ENCODE measurements at places on chromosomes 13 and 19.

DNA sequence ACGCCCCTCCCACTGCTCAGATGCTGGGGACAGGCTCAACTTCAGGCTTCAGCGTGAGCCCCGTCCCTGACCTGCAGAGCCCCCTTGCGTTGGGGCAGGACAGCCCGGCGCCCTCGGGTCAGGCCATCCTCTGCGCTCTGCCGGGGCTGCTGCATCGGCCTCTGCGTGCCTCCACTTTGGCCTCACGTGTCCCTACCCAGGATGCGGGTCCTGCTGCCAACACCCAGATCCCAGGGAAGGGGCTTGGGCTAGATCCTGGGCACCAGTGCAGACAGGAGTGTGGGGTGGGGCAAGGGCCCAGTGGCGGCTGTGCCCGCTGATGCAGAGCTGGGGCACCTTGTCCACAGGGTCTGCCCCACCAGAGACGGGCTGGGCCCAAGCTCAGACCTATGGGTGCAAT, 13.0 kb downstream of the CBARP start:
- no peak for DNase-seq

DNA sequence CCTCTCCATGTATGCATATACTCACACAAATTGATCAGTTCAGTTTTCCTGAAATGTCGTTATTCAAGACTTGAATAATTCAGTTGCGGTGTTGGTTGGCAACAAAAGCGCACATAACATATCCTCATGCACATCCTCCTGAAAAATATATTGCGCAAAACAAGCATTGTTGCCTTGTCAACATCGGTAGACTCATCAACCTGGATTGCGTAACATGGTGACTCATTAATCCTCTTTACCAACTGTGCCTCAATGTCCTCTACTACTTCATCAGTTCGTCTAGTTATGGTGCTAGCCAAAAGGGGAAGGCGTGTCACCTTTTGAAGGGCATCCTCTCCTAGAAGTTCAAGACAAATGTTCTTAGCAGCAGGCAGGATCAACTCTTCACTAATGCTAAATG, 357.7 kb downstream of the LMO7 start:
- no peak for DNase-seq

DNA sequence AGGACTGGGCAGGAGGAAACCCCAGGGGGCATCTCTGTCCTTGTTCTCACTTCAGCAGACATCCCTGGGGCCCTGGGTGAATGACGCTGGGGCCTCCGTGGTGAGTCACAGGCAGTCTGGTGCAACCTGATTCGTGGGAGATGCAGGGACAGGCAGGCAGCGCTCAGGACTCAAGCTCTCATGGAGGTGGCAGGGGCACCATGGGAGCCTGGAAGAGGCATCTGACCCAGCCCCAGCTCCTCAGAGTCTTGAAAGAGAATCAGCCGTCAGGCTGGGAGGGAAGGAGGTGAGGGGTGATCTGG, 14.0 kb upstream of the PTOV1 start:
- DNase-seq = no peak

DNA sequence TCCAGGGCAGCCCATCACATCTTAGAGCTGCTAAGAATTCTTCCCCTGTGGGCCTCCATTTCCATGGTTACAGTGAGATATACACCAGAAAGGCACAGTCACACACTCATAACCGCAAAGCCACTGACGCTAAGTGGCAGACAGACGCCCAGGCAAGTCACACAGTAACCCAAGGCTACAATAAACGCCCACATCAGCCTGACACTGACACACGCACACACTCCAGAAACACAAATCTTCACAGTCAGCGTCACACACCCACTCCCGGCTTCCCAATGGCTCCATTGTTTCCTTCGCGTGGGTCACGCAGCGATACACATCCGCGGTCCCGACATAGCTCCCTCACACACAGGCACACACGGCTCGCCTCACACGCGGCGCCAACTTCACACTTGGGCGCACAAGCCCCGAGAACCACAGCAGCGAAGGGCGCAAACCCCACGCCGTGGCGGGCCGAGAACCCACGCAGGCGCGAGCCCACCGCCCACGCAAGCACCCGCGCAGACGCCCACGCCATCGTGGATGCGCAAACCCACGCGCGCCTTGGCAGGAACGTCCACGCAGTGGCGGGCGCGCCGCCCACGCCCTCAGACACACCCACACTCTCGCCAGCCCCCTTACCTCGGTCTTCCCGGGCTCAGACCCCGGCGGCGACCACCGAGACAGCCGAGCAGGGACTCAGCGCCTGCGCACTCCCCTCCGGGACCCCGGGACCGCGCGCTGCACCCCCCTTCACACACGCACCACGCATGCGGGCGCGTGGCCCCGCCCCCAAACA, at the start of gene ZNF667:
TSS of gene ZNF667 (minus strand) at position 695 of the 778 bp plus-strand sequence. CDS start 14,975 bp downstream, outside the sequence.
- DNase-seq = no peak

DNA sequence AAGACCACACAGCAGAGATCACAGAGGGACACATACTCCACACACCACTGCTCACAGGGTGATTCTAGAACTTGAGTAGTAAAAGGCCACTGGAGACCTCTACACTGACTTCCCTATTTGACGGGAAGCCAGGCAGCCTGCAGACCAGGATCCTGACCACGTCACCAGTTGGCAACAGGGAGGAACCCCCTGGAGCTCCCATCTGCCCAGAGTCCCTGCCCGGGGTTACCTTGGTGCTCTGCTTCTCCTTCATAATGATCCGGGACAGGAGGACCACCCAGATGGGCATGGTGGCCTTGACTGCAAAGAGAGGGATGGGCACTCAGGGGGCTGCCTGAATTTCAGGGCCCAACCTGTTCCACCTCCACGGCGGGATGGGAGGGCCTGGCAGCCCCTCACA, 932 bp downstream of the SLC35E1 start:
- DNase-seq = no peak

DNA sequence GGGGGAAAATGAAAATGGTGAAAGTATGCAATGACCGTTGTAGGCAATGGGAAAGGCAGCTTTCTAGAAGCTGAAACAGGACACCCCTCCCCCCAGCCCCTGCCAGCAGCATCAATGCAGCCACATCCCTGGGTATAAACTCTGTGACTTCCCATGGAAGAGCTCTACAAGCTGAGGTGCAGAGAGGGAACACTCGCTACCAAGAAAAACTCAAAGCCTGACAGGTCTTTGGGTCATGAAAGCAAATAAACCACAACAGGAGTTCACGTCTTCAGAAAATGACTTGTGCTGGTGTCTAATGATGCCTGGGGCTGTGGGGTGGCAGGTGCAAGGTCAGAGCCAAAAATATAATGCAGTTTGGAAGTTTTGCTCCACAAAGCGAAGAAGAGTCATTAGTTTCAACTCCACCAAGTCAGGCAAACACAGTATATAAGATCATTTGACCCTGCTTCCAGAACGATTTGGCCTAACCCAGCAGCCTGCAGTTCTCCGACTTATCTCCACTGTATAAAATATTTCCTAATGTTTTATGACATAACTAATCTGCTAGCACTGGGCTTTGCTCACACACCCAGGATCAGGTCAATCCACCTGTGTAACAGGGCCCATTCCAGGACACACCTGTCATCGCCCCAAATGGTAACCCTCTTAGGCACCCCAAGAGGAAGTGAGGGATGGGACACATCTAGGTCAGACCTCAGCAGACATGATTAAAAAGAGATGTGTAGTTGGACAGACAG, 102.1 kb downstream of the IRS2 start:
- DNase-seq = no peak

GRCh38 chr19:3113100-3114017, 19.2 kb downstream of the GNA11 start:
- no peak for DNase-seq

DNA sequence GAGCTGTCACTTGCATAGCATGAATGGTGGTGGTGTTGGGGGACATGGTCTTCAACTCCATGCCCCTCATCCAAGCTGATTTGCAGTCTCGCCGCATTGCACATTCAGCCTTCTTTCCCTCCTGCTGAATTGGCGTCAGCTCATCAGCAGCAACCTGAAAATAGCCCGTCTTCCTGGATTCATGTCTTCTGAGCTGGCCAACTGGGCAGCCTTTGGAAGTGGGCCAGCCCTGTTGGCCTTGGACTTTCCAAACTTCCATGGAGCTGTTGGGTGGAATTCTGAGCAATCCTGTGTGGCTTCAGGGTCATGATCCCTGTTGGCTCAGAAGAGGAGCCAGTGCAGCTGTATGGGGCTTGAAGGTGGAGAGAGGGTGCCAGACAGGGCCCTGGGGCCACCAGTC, 68.8 kb downstream of the ZNF536 start:
- DNase-seq = no peak

DNA sequence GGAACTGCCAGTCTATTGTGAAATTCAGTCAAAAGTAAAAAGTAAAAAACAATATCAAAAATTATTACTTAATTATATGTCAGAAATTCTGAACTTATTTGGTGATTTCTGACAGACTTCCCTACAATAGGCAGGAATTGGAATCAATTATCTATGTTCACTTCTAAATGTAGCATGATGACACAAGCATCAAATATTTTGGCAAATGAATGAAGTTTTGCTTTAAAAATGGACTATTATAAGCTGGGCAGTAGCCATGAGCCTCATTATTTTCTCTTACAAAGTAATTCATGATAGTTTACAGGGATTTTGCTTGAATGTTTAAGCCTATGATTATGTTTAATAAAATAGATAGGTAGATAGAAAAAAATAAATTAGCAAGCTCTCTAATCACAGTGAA, 582.6 kb downstream of the SLITRK6 start:
- DNase-seq = no peak

- DNase-seq = no peak
Measured at GRCh38 chr13:20477394-20477793, 48.3 kb downstream of the CRYL1 start.

- DNase-seq = no peak
Measured at GRCh38 chr13:94632226-94632980, 30.7 kb downstream of the GPR180 start.

- DNase-seq = no peak
Measured at GRCh38 chr13:69720278-69720983, 387.2 kb upstream of the ATXN8OS start.

- no peak for DNase-seq
Measured at GRCh38 chr13:56400774-56401173, 739.9 kb upstream of the PRR20A start.

GRCh38 chr13:83955011-83955410, 72.7 kb upstream of the SLITRK1 start:
- no peak for DNase-seq

Measured in T-helper 1 cell (primary cell).